Stimulated activated CD4-positive, alpha-beta T cell treated with anti-CD3 and anti-CD28 coated beads, Interleukin-2, amount 100 ng/mL, for 24 hours (primary cell): ENCODE measurements at places on chromosomes 12 and 14.

DNA sequence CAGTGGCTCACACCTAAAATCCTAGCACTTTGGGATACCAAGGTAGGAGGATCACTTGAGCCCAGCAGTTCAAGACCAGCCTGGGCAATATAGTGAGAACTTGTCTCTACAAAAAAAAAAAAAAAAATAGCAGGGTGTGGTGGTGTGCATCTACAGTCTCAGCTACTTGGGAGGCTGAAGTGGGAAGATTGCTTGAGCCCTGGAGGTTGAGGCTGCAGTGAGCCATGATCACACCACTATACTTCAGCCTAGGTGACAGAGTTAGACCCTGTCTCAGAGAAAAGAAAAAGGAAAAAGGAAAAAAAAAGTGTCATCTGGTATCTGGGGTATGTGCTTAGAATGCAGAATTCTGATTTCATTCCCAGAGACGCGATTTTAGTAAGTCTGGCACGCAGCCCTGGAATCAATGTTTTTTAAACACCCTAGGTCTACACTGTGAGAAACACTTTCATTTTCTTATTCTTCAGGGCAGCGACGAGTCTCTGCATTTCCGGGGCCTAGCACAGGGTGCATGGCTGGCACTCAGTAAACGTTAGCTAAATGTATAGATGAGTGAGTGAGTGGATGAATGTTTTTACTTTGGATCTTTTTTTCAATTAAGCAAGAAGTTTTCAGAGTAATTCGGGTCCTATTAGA, 243.8 kb upstream of the PWP1 start:
- DNase-seq: no peak

- DNase-seq: no peak
Measured at GRCh38 chr12:44077294-44077693, 241.4 kb downstream of the TMEM117 start.

GRCh38 chr14:32319368-32320049, 9.6 kb upstream of the AKAP6 start:
- no peak for DNase-seq

DNA sequence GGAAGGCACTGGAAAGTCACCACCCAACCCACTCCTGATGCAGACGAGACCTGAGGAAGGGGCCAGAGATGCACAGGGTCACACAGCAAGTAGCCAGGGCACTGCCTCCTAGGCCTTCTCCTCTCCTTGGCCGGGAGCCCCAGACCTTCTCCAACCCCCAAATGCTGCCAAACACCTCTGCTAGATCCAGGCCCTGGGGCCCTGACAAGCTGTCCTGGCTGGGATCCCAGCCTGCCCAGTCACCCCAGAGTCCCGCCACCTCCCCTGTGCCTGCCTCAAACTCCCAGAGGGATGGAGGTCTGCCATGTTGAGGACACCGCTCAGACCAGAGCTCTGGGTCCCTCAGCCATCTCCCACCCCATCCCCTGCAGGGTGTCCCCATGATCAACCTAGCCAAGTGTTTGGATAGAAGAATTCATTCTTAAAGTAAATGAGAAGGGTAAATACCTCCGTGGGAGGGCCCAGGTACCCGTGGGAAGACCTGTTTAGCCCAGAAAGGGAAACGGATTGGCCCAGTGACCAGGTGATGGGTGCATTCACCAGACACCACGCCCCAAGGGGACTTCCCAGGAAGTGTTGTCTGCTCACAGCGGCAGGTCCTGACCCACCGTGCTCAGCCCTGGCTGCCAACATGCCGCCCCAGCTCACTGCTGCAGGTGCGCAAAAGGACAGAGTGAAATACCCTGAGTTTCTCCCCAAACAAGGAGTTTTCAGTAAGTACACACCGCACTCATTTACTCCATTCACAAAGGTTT, 4.6 kb upstream of the DIO3 start:
- DNase-seq: no peak

- DNase-seq: no peak
Measured at GRCh38 chr12:113315358-113315757, 19.6 kb downstream of the SLC8B1 start.

- DNase-seq: no peak
Measured at GRCh38 chr12:94074216-94074979, 74.0 kb upstream of the PLXNC1 start.

GRCh38 chr12:68865399-68866164, 57.6 kb downstream of the MDM2 start:
- no peak for DNase-seq

DNA sequence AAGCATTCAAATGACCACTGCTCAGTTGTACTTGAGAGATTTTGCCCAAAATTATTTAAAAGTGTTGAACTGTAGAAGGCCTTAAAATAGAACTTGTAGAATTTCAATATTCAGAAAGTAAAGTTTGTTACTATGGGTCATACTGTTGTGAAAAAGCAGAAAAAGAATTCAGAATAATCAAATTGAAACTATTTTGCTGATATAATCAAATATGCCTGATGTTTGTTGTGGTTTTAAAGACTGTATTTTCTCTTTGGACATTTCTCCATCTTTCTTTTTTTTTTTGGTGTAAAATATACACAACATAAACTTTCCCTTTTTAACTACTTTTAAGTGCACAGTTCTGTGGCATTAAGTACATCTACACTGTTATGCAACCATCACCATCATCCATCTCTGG, 374.7 kb downstream of the APAF1 start:
- no peak for DNase-seq
